IPS-NIHi11 (cell line): ENCODE measurements at places on chromosomes 2 and 18.

- no peak for DNase-seq
These were observed 85.2 kb upstream of the RPE start for GRCh38 chr2:209917154-209917771.

- no peak for DNase-seq
These were observed 28.1 kb downstream of the PTPN2 start for GRCh38 chr18:12855916-12856315.

GRCh38 chr2:190648289-190649034, 421 bp upstream of the NAB1 start:
- DNase-seq = peak; percentile 83

DNA sequence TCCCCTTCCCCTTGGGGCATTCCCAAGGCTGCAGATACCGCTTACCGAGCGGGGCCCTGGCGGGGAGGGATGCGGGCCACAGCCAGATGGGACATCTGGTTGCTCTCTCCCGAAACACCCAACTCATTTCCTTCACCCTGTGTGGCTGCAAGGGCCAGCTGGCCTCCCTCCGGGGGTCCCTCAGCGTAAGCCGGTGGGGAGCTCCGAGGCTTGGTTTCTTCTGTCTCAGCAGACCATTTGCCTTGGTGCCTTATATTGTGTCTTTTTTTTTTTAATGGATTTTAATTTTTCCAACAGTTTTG, 107.6 kb upstream of the ODC1 start:
- no peak for DNase-seq

- no peak for DNase-seq
These were observed 17.1 kb upstream of the OSBPL6 start for GRCh38 chr2:178177066-178177679.

DNA sequence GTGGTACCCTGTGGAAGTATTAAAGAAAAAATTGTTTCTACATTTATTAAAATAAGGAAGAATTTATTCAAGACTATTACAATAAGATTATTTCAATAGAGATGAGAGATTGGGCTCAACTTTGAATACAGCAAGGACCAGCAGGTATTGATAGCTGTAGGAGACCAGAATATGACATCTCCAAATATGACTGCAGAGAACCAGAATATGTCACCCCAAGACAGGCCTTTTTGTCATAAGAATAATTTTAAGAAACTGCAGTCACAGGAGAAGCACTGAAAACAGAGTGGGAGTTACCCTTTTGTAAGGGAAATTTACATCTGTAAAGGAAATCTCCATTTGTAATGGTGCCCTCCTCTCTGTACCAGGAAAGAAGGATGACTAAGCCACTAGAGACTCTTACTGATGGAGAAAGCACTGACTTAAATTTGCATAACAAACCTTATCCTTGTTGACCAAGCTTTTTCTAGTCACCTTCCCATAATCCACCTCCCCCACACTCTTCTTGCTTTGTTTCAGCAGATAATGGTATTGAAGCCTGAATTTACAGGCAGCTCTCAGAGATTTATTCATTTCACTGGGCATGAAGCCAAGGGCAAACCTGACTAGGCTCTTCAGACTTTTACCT, 145.1 kb upstream of the RMP24 start:
- peak; percentile 67 for DNase-seq

DNA sequence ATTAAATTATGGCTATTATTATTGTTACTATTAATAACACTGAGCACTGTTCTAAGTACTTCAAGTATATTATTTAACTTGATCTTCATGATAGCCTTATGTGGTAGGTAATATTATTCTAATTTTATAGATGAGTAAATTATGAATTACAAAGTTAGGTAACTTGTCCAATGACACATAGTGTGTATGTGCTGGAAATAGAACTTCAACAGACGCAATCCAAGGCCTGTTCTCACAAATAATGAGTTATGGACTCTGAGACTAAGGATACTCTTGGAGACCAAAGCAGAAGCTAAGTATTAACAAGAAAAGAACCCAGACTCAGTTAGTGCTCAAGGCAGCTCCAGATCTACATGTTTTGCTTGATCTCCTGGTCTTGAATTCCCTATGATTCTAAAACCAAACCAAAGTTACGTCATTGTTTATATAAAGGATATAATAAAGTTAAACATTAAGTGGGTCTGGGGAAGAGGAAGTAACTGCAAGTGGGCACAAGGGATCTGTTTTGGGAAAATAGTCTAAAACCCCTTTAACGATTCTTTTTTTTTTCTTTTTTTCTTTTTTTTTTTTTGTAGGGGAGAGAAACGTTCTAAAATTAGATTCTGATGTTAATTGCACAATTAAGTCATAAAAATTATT, 211.3 kb downstream of the ERBB4 start:
- DNase-seq = no peak

- no peak for DNase-seq
These were observed 18.1 kb downstream of the TIMM21 start for GRCh38 chr18:74166386-74166785.

GRCh38 chr18:22789052-22789451, 144.1 kb upstream of the RBBP8 start:
- no peak for DNase-seq

GRCh38 chr2:120437604-120438000, 91.7 kb downstream of the INHBB start:
- DNase-seq = no peak

DNA sequence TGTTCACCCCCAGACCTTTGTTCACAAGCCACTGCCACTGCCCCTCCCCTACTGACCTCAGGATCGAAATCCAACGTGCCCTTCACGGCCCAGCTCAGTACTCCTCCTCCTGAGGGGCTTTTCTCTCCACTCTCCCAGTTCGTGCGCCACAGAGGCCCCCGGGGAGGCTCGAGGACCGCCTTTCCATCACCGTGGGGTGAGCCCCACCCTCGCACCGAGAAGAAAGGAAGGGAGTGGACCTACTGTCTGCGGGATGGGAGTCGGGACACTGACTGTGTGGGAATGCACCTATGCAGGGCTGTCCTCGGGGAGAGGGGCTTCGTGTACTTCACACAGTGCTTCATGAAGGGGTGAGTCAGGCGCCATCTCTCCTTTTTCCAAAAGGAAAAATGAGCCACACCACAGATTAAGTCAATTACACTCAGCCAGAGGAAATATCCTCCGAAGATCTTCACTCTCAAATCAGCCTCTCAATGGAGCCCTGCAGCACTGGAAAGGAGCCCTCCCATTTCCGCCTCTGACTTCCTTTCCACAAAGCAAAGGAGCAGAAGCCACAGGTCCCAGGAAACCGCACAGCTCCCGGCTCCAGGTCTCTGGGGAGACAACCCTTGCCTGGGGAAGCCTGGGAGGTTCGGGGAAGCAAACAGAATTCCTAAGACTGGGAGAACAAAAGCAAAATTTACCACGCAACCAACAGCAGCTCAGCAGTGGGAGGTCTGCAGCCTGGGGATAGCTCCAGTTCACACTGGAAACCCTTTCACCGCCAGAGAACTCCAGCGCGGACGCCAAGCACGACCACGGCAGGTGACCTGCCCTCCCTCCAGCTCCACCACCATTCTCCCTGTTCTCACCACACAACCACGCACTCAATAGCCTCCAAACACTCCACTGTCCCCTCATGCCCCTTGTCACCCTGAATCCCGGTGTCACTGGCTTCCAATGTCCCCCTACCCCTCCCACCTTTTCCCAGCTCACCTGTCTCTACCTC, 21.6 kb downstream of the ADCY3 start:
- peak; percentile 40 for DNase-seq

- no peak for DNase-seq
These were observed 8.4 kb downstream of the HOXD8 start for GRCh38 chr2:176137906-176138305.

GRCh38 chr2:179694963-179695362, 166.4 kb downstream of the ZNF385B start:
- no peak for DNase-seq

DNA sequence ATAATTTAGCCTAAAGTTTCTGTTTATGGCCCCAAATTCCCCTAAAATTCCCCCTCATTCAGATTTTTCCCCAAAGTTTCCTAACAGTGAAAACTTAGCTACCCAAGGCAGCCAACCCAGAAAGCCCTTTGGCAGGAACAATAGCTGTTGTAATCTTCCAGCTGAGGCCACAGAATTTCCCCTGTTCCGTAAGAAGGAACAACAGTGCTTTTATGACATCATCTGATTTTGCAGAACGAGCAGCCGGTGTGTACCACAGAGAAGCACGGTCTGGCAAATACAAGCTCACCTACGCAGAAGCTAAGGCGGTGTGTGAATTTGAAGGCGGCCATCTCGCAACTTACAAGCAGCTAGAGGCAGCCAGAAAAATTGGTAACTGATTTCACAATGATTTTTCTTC, 6.3 kb downstream of the TNFAIP6 start:
- DNase-seq = no peak

DNA sequence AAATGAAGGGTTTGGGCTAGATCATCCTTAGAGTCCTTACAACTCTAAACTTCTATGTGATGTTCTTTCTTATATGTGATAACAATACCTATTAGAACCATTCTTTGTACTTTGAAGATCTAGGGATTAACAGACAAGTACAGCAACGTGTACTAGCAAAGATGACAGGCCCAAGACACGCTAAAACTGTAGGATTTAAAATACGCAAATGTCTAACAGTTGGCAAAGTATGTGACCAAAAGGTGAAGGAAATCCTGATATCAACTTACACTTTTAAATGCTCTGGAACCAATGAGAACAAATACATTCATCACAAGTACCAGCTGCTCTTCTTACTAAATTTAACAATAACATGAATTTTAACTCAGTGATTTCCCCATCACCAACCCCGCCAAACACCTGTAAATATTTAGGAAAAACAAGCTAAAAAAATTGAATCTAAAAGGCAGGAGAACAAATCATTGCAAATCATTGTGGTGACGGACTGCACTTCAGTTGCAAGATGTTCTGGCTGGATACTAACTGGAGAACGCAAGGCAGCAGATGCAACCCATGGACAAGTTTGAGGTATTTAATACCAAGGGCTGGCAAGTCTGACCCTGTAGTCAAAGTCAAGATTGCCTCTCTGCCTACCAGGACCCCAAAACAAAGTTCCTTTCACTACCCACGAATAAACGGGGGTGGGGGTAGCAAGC, 1.4 kb downstream of the ANKRD44 start:
- no peak for DNase-seq

GRCh38 chr2:174675615-174676014, 78.0 kb upstream of the WIPF1 start:
- no peak for DNase-seq
